ENCODE measurements at places on chromosomes 7 and 10.

DNA sequence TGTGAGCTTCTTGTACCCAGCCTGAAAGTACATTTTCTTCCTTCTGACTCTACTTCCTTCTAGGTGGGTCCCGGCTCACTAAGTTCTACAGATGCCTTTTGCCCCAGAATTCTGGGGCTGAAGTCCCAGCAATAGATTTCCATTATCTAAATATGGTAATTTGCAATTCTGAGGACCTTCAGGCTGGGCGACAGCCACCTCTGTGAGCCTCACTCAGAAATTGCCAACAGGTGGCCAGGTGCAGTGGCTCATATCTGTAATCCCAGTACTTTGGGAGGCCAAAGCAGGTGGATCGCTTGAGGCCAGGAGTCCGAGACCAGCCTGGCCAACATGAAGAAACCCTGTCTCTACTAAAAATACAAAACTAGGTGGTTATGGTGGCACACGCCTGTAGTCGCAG lies 23.7 kb downstream of the CREM start:
- DNase-seq = no peak

DNA sequence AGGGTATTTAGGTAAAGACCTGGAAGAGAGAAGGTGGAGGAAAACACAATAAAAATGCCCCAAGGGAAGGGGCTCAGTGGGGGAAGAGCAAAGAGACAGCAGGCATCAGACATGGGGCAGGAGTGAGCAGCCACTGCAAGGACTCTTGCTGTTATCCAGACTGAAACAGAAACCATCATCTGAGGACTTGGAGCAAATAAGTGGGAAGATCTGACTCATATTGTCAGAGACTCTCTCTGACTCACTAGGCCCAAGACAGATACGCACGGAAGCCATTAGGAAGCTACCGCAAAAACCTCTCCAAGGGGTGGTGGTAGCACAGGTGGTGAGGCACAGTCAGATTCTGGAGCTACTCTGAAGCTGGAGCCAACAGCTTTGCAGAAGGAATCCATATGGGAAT lies 110.7 kb downstream of the RNF32 start:
- DNase-seq = peak; percentile 91

- peak; percentile 88 for DNase-seq
These were observed 3.6 kb downstream of the NPM3 start for GRCh38 chr10:101779544-101780186.

GRCh38 chr10:10010397-10010796 lies 1007.3 kb upstream of the CELF2 start:
- no peak for DNase-seq

DNA sequence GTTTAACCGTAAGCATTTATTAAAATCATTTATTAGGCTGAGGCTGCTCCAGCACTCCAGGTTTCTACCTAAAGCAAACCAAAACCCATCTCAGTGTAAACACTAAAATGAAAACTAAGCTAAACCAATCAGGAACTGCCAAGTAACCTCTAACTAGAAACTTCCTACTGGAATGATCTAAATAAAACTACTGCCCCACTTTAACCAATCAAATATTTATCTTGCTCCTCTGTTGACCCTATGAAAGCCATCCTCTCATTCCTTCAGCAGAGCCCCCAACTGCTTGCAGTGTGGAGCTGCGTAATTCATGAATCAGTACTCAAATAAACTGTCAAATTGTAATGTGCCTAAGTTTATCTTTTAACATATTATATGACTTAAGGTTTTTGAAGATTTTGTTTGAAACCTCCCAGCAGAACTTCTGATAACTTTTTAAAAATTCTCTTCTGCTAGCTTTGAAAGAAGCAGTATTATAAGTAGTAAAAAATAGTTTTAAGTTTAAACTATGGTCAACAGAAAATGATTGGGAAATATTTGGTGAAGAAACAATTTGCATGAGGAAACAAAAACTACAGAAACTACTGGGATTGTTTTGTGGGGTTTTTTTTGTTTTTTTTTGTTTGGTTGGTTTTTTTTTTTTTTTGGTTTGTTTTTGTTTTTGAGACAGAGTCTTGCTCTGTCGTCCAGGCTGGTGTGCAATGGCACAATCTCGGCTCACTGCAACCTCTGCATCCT lies 47.4 kb downstream of the GPR37 start:
- no peak for DNase-seq

- no peak for DNase-seq
These were observed 92.9 kb downstream of the MYL10 start for GRCh38 chr7:101536232-101536631.

GRCh38 chr10:36506697-36507496 lies 618.5 kb upstream of the ANKRD30A start:
- DNase-seq = no peak

DNA sequence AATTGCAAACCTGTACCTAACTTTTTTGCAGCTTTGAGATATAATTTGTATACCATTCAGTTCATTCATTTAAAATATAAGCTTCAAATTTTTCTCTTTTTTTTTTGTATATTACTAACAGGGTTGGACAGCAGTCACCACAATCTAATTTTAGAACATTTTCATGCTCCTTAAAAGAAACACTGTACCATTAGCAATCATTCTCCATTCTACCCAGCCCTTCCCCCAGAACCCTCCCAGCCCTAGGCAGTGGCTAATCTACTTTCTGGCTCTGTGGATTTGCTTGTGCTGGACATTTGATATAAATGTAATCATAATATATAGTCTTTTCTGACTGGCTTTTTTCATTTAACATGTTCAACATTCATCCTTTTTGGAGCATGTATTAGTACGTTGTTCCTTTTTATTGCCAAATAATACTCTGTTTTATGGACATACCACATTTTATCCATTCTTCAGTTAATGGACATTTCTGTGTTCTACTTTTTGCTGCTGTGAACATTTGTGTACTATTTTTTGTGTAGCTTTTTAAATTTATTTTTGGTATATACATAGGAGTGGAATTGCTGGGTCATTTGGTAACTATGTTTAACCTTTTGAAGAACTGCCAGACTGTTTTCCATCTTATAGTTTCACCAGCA lies 40.9 kb upstream of the ST7 start:
- no peak for DNase-seq
